Putamen (tissue), 1 donor: ENCODE measurements at places on chromosomes 2 and 18.

GRCh38 chr18:48072428-48073204 is 142.2 kb upstream of the SMAD2 start:
- peak; percentile 58 for DNase-seq

DNA sequence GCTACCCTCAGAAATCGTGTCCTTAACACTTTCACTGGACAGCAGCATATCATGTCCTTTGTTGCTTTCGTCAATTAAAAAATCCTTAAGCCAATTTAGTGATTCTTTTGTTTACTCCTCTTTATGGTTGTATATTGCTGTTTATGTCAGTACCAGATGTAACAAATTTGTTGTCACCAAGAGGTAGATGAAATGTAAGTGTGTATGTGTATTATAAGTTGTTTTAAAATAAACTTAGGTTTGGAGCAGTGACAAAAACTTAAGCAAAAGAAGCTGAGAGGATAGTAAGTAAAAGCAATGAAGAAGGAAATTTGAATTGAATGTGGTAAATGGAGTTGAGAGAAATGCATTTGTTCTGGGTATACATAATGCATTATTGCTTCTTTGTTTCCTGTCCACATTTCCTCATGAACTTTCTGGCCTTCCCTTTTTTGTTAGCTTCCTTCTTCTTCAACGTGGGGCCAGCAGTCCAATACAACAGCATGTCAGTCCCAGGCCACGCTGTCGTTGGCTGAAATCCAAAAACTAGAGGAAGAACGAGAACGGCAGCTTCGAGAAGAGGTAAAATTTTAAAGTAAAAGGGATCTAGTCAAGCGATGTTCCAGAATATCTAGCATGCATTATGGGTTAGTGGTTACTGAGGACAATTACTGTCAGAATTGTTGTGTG is 30.5 kb upstream of the SNORC start:
- DNase-seq: peak; percentile 59

DNA sequence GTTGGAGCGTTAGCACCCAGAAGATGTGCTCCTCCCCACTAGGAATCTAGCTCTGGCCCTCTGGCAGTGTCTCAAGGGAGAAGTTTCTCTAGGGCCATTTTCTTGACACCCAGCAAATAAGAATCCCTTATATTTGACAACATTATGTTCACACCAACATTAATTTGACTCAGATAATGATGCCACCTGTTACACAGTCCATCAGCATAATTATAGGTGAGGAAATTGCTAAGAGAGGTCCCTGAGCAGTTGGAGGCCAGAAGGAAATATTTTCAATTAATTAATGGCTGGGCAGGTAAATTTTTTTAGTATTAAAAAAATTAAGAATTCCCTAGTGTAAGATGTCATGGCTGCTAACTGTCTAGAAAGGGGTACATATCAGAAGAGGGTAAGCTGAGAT is 36.5 kb downstream of the PRKCE start:
- no peak for DNase-seq

DNA sequence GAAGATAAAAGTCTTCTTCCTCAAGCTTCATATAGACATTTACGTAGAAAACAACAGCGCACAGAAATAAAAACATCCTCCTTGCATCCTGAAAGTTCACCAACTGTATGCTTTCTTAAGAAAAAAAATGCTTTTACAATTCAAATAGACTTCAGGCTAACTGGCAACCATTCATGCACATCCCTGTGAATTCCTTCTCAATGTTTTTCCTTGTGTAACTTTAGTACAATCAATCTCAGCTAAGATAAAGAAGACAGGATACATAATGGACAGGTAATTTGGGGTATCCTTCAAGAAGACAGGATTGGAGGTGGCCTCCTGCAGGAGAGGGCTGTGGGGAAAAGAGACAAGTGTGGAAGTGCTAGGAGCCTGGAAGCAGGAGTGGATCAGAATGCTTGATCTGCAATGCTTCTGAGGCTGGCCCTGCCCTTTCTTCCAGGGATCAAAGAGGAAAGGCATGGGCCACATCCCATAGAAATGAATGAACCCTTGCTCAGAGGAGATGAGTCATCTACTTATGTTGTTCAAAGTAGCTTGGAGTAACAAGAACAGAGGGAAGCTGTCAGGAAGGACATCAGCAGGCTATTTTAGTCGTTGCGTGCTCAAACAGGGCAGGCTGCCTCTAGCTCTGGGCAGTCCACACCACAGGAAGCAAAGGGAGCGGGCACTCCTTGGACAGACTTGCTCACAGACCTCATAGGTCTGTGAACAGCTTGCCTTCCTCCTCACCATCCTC is 126.6 kb downstream of the TMEM131 start:
- DNase-seq: no peak

DNA sequence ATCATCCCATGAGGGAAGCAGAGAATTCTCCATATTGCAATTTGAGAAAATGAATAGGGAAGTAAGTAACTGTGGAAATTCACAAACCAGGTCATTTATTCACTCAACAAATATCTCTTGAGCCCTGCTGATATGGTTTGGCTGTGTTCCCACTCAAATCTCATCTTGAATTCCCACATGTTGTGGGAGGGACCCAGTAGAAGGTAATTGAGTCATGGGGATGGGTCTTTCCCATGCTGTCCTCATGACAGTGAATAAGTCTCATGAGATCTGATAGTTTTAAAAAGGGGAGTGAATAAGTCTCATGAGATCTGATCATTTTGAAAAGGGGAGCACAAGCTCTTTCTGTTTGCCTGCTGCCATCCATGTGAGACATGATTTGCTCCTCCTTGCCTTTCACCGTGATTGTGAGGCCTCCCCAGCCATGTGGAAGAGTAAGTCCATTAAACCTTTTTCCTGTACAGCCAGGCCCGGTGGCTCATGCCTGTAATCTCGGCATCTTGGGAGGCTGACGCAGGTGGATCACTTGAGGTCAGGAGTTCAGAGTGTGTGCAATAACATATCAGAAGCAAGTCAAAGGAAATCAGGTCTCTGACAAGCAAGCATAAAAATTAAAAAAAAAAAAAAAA is 193.2 kb downstream of the NDUFA10 start:
- no peak for DNase-seq

GRCh38 chr18:70293166-70293565 is 4.3 kb downstream of the SOCS6 start:
- DNase-seq: no peak

DNA sequence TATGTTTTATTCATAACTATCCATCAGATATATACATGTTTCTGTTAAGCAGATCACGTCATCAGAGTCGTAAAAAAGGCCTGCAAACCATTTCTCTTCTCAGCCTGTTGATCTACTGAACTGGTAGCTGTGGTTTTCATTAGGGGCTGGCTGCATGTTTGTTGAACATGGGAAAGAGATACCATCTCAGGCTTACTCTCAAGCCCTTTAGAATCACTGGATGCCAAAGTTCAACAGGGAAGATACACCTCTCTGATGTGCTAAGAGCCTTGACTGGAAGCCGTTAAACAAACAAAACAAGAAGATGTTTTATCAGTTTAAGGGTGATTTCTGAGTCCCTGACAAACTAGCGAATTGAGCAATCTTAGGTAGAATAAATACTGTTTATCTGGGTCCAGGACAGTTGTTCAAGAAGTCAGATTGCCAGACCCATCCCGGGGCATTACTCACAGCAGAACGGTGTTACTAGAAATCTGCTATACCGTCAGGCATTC is 94.5 kb upstream of the LMAN1 start:
- DNase-seq: no peak

DNA sequence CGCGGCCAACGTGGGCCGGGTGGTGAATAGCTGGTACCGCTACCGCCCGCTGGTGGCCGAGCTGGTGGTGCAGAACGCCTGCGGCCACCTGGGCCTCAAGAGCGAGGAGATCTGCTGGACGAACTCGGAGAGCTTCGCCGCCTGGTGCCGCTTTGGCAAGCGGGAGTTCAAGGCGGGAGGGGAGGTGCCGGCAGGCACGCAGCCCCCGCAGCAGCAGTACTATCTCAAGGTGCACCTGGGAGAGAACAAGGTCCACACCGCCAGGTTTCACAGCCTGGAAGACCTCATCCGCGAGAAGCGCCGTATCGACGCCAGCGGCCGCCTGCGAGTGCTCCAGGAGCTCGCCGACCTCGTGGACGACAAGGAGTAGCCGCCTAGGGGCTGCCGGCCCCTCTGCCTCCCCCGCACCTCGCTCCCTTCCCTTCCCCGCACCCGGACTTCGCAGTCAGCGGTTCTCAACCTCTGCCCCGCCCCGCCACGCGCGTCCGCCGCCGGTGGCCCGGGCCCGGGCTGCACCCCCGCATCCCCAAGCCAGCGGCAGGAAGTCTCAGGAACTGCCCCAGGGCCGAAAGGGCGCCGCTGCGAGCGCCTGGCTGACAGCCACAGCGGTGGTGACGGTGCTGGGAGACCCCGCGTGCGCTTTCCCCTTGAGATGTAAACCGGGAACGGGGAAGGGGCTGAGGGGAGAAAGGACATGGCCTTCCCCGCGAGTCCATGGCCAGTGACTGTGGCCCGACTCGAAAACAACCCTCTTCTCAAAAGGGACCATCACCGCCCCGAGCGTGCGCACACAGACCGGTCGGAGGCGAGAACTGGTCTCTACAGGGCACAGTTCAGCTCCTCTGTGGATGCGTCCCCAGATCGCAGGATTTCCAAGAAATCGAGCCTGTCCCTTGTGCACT is 2.2 kb downstream of the LRATD1 start:
- peak; percentile 58 for DNase-seq

GRCh38 chr2:188973641-188974040 is 532 bp upstream of the COL3A1 start:
- no peak for DNase-seq

GRCh38 chr2:126828051-126828450 is 70.6 kb upstream of the TEX51 start:
- no peak for DNase-seq

GRCh38 chr2:200929334-200930249 is 33.9 kb downstream of the ORC2 start:
- no peak for DNase-seq

DNA sequence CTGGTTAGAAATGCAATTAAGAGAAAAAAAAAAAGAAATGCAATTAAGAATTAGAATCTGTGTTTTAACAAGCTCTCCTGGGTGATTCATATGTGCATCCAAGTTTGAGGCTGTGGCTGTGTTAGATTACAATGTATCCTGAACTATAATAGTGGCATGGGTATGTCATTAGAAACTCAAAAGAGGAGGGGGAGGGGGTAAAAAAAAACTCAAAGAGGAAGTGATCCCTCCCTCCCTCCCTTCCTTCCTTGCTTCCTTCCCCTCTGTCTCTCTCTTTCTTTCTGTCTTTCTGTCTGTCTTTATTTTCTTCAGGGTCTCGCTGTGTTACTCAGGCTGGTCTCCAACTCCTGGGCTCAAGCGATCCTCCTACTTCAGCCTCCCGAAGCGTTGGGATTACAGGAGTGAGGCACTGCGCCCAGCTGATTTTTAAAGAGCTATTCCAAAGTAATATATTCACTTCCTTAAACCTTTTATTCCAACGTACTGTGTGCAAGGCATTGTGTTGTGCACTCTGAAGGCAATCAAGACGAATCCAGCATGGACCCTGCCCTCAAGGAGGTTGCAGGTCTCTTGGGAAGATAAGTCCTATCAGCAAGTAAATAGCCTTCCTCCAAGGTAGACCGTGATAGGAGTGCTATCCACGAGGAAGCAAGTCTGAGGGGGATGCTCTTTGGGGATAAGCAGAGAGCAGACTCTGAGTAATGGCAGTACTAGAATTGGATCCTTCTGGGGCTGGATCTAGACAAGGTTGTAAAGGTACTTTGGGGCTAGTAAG is 35.9 kb upstream of the MCFD2 start:
- no peak for DNase-seq

GRCh38 chr2:13821255-13821880 is 811.1 kb upstream of the LRATD1 start:
- no peak for DNase-seq

DNA sequence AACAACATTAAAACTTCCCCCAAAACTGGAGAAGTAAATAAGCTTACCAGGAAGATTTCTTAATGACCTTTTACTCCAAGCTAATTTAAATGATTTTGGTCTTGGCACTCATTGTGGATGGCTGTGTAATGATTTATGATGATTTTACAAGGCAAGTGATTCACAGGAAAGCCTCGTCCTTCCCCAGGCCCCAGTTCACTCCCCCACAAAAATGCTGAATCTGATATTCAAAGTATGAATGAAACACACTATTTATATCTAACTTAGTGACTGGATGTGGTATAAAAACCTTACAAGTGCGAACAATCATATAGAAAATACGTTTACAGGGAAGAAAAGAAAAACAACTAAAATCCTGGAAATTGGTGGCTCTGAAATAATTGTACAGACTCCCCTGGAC is 49.8 kb downstream of the ZNF516 start:
- no peak for DNase-seq

DNA sequence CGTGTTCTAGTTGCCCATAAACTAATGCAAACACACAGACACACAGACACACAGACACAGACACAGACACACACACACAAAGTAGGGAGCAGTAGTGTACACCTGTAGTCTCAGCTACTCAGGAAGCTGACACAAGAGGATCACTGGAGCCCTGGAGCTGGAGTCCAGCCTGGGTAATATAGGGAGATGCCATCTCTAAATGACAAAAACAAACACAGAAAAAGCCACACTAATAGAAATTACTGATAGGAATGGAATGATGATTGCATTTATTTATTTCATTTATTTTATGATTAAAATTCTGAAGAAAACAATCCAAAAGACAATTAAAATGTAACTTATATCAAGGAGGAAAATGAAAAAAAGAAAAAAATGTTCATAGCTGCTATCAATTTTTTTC is 30.8 kb downstream of the TCF4 start:
- DNase-seq: no peak

GRCh38 chr18:46574000-46574742 is 82.8 kb downstream of the LOXHD1 start:
- peak; percentile 54 for DNase-seq

- no peak for DNase-seq
Observed at GRCh38 chr2:64727013-64727767, 73.5 kb upstream of the SERTAD2 start.

DNA sequence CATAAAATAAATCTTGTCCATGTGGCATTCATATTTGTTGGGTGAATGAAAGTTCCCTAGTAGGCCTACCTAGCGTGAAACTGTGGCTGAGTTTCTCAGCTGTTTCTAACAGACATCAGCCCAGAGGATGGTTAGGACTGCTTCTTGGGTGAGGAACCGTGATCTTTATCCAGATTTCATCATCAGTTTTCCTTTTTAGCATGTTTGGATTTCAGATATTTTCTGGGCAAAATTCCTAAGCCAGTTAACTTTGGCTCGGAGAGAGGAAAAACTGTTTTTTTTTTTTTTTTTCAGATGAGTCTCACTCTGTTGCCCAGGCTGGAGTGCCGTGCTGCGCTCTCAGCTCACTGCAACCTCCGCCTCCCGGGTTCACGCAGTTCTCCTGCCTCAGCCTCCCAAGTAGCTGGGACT is 53.5 kb downstream of the DGKD start:
- no peak for DNase-seq

DNA sequence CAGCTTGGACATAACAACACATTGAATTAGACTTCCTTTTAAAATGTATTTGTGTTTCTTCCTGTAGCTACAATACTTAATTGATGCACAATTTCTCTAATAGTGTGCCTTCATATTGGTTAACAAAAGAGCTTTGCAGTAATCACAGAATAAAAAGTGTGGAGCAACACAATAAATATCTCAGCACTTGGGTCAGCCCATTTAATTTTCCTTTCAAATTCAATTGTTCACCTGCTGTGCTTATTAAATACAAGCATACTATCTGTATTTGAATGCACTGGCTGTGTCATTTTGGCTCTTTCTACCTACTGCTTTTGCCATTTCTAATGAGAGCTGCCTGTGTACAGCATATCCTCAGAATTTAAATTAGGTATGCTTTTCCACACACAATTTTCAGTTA is 1641.3 kb upstream of the SLC39A10 start:
- DNase-seq: no peak

- DNase-seq: no peak
Observed at GRCh38 chr2:240597054-240597418, 10.5 kb downstream of the CAPN10 start.

- DNase-seq: no peak
Observed at GRCh38 chr2:145916799-145917198, 1396.9 kb upstream of the ZEB2 start.
